ENCODE measurements at places on chromosomes 5 and 9.

DNA sequence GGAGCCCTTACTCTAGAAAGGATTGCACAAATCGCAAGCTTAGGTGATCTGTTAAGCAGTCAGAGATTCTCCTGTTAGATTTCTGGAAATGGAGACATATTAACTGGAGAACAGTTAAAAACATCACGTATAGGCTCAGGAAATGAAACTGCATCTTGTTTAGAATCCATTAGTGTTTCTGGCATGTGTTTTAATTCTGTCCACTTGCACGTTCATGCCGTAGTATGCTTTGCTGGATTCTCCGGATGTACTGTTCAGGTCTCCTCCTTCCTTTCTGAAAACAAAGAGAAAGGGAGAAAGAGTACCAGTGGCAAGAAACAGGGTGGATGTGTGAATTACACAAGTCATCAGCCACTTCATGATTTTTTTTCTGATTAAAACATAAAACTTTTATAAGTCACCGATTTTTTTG lies 2.5 kb upstream of the RGMB start:
- DNase-seq = no peak

DNA sequence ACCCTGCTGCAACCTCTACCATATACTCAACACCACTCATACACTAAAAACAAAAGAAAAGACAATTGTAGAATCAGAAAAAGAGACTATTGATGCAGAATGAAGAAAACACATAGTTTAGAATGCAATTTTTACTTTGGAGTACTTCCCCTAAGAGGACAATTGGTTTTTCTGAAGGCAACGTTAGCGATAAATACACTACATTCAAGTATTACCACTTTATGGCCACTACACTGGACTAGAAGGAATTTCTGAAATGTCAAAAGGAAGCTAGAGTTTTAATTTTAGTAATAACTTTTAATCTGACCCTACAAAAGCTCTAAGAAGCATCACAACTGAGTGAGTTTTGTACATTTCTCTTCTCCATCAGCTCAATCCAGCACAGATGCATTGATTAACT lies 24.7 kb downstream of the PUM3 start:
- DNase-seq = no peak

DNA sequence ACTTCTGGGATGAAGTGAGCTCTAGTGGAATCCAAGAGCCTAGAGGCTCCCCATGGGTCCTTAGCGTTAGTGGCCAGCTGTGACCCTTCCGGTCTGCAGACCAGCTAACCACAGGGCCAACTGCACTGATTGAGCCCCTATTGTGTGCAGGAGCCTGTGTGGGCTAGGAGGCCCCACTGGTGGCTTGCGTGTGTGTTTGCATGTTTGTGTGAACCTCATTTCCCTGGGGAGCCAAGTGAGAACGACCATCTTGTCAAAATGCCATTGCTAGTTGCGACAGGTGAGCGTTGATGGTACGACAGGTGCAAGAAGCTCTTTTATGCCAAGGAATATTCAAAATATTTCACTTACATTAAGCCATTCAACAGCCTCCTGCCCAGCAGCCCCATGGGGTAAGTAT lies 44.1 kb upstream of the ANKRD33B start:
- no peak for DNase-seq

GRCh38 chr9:60546406-60546805 lies 367.8 kb upstream of the SPATA31A5 start:
- DNase-seq = no peak

DNA sequence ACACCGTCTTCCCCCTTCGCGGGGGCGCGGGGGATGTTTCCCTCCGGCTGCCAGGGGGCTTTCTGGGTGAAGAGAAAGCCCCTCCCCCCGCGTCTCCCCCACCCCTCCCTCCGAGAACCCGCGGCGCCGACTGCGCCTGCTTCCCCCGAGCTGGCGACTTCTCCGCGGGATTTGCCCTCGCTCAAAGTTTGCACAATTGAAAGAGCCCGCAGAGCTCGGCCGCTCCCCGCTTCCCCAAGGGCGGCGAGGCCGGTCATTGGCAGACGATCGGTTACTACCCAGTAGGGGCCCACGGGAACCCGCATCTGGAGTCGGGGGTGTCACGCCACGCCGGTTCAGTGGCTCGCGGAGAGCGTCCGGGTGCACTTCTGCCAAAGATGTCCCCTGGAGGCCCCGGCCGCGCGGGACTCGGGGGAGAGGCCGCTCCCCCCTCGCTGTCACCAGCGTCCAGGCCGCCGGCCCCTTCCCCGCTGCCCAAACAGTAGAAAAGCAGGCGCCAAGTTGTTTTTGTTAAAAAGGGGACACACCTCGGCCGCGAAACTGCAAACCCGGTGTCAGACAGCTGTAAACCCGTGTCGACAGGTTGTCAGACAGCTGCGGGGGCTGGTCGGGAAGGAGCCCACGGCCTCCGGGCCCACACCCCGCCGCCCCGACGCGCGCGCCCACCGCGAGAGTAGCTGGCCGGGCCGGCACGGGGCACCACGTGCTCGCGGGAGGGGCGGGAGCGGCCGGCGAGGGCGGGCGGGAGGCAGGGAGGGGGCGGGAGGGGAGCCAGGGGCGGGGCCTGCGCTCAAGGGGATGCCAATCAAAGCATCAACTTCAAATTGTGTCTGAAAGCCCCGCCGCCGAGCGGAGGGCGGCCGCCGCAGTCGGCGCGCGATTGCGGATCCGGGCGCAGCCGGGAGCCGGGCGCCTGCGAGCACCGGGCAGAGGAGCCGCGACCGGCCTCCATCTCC lies at the start of gene IRX1:
IRX1 (plus strand) TSS at position 827 of the 956 bp plus-strand sequence. CDS start 274 bp downstream, outside the sequence.
- no peak for DNase-seq

DNA sequence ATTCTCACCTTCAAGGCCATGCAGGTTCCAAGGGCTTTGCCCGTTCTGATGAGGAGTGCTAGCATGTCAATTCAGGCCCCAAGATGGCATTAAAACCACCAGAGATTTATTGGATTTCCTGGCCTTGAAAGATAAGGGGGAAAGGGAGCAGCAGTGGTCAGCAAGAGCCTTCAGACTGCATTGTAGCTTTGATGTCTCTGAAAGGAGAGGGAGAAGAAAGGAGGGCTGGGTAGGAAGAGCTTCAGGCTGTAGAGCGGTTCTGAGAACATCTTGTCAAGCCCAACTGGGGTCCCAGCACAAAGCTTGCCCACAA lies 41.8 kb upstream of the FGF1 start:
- DNase-seq = no peak
